ENCODE measurements at places on chromosomes 2 and 18. TPM values are rescaled to one million over a fixed set of nuclear protein-coding genes. Genes with fewer than 3 reads are reported as not detected.

Gene ZSWIM2
- total RNA-seq: not detected

Gene HTR2B
- total RNA-seq: not detected

Gene PSMA8
- not detected for total RNA-seq

Gene TGFBRAP1
- total RNA-seq: 19.4 TPM

Gene LYPD6
- total RNA-seq: 5.6 TPM

Gene LRRC30
- not detected for total RNA-seq

Gene HOXD8
- 13.9 TPM for total RNA-seq

Gene NEU2
- total RNA-seq: not detected

Gene ARMC9
- 8.9 TPM for total RNA-seq

Gene TOGARAM2
- not detected for total RNA-seq

Gene AKAIN1
- total RNA-seq: not detected

Gene CYBRD1
- total RNA-seq: 62.2 TPM

Gene PROM2
- total RNA-seq: 0.06 TPM

Gene RBMS1
- 41.1 TPM for total RNA-seq

Gene NUP35
- 34.5 TPM for total RNA-seq

Gene HK2
- 10.4 TPM for total RNA-seq

Gene CFC1
- total RNA-seq: not detected

Gene ADI1
- total RNA-seq: 27.7 TPM

Gene NGEF
- 3.4 TPM for total RNA-seq

Gene ABCB11
- total RNA-seq: not detected

Data from NCI-H460 (cell line).